Stimulated activated CD4-positive, alpha-beta T cell treated with anti-CD3 and anti-CD28 coated beads, TNF-alpha, amount 100 ng/mL, for 1 hour (primary cell): ENCODE measurements at places on chromosomes 2 and 18.

GRCh38 chr2:102147935-102148334 is 5.4 kb downstream of the IL1R1 start:
- DNase-seq, result no peak

DNA sequence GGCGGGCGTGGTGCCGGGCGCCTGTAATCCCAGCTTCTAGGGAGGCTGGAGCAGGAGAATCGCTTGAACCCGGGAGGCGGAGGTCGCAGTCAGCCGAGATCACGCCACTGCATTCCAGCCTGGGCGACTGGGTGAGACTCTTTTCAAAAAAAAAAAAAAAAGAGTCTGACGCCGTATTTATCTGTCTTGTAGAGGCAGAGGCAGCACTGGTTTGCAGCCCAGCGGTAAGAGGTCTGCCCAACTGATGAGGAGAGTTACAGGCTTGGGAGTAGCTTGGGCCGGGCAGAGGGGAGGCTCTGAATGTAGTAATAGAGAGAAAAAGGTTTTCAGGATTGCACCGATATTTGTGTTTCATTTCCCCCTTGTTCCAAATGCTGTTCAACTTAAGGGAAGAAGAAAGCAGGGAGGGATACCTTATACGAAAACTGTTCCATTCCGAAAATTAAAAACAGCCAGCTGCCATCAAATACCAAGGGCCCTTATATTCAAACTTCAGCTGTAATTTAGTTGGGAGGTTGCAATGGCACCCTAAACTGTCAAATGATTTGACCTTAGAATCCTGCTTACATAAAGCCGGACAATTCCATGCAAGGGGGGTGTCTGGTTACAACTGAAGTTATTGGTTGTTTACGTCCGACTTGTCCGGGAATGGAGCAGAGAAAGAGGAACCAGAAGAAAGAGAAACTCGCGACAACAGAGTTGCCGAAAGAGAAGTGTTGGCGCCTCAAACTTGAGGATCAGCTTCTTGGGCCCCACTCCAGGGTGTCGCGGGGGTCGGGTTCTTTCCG is 9.2 kb upstream of the SP9 start:
- DNase-seq, result no peak

DNA sequence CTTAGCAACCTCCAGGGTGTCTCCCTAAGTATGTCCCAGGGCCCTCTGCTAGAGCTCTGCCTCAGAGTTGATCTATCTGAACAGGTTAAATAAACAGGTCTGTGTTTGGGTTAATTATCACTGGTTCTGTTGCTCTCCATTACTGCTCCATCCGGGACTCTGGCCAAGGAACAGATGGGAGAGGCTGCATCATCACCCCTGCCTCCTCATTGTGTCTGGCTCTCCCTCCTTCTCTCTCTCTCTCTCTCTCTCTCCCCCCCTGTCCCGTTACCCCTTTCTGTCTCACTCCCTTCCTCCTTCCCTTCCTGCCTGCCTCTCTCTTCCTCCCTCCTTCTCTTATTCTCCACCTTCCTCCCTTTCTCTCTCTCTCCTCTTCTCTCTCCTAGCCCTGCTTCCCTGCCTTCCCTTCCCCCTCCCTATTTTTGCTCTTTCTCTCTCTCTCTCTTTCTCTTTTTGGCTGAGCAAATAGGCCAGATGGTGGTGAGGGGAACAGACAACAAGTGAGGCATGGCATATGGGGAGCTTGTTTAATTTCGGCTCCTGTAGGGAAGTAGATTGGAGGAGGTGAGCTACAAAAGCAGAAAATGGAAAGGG is 62.1 kb downstream of the SETBP1 start:
- DNase-seq, result no peak

DNA sequence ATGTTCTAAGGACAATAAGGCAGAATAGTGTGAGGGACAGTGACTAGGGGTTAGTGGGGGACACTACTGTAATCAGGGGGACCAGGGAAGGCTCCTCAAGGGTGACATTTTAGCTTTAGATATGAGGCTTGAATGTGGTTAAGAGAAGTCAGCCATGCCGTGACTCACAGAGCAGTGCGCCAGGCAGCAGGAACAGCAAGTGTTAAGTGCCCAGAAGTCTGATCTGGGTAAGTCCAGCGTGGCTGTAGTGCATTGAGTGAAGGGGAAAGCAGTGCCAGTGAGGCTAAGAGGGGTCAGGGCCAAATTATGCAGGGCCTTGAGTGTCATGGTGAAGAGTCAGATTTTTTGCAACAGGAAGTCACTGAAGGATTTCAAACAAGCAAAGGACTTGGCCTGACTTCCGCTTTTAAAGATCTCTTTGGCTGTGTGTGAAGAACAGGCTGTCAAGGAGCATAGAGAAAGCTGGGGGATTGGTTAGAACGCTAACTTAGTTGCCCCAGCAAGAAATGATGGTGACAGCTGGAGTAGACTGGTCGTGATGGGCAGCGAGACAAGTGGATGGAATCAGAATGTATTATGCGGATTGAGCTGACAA is 151.5 kb downstream of the MSH2 start:
- no peak for DNase-seq

GRCh38 chr2:168365094-168365621 is 90.9 kb upstream of the CERS6 start:
- DNase-seq, result no peak

- no peak for DNase-seq
Observed at GRCh38 chr2:67258831-67259230, 138.3 kb upstream of the ETAA1 start.

GRCh38 chr2:120464448-120464931 is 118.6 kb downstream of the INHBB start:
- DNase-seq, result no peak

DNA sequence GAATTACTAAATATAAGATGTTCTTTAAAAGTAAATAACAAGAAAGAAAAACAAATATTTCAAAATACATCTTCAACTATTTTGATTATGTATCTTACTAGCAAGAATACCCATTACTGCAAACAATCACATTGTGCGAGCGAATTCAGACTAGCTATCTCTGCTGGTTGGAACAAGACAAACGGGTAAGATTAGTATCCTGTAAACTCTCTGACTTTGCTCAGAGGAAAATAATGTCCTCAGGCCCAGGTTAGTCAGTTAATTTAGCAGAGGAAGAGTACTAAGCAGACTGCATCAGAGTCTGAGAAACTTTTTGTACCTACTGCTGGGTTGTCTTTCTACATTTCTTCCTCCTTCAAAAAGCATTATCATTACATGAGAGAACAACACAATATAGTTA is 50.4 kb upstream of the MCM6 start:
- DNase-seq, result no peak

GRCh38 chr2:171044416-171044815 is 115.4 kb downstream of the GORASP2 start:
- DNase-seq, result no peak

GRCh38 chr2:32910883-32911598 is 35.7 kb upstream of the LTBP1 start:
- DNase-seq, result no peak

- DNase-seq, result no peak
Observed at GRCh38 chr2:204931562-204931961, 386.3 kb downstream of the PARD3B start.

DNA sequence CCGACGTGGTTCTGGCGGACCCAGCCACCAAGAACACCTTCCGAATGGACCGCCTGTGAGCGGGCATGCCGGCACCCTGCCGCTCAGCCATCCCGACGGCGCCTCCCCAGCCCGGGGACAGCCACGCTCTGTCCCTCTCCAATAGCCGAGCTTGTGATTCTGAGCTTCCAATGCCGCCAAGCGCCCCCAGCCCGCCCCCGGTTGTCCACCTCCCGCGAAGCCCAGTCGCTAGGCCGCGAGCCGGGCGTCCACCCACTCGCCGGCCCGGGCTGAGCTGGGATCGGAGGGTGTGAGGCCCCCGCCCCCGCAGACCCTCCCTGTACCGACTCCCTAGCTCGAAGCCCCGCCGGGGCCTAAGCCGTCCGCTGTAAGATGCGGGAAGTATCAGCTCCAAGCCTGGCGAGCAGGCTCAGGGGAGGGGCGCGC is 1195.1 kb upstream of the CHAC2 start:
- no peak for DNase-seq

DNA sequence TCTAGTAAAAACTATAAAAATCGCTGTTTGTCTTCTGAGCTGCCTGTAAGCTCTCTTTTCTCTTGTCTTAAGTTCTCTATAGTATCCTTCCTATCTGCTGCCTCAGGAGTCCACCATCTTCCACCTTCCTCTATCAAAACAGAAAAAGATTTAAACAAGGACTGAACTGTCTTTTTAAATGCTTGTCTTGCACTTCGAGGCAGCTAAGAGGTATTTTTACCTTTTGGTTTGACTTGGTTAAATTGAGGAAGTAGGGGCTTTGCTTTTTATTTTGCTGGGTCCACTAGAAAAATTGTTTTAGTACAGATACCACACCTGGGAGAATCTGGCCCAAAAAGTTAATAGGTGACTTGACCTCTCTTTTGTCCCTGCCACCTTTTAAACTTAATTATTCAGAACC is 12.2 kb downstream of the SESTD1 start:
- DNase-seq, result no peak
